ENCODE measurements at places on chromosomes 11 and 22.

- no peak for DNase-seq
Observed at GRCh38 chr22:35586771-35587170, 30.4 kb downstream of the MB start.

GRCh38 chr22:23516304-23516703 lies 63.8 kb downstream of the IGLL1 start:
- no peak for DNase-seq

DNA sequence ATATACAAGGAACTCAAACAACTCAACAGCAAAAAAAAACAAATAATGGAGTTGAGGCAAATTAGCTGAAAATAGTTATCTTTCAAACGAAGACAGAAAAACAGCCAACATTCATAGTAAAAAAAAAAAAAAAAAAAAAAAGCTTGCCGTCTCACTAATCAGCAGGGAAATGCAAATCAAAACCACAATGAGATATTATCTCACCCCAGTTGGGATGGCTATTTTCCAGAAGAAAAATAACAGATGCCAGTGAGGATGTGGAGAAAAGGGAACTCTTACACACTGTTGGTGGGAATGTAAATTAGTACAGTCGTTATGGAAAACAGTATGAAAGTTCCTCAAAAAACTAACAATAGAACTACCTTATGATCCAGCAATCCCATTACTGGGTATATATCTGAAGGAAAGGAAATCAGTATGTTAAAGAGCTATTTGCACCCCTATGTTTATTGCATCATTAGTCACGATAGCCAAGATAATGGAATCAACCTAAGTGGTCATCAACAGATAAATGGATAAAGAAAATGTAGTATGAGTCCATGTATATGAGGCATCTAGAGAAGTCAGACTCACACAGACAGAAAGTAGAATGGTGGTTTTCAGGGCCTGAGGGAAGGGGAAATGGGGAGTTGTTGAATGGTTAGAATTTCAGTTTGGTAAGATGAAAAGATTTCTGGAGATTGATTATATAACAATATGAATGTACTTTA lies 56.0 kb downstream of the USP35 start:
- DNase-seq = no peak

DNA sequence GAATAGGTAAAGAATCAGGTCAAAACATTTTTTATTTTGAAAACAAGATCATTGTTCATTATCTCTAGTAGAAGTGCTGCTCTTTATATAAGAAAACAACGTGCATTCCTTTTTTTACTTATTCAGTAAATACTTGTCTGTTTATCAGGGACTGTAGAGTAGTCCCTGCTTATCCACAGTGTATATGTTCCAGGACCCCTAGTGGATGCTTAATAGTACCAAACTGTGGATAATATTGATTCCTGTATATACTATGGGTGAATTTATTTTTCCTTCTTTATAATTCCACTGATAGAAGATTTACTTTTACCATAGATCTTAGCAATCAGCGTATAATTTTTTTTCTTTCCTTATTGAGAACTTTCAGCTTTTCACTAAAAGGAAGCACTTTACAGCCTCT lies 32.6 kb downstream of the CEP295 start:
- no peak for DNase-seq

DNA sequence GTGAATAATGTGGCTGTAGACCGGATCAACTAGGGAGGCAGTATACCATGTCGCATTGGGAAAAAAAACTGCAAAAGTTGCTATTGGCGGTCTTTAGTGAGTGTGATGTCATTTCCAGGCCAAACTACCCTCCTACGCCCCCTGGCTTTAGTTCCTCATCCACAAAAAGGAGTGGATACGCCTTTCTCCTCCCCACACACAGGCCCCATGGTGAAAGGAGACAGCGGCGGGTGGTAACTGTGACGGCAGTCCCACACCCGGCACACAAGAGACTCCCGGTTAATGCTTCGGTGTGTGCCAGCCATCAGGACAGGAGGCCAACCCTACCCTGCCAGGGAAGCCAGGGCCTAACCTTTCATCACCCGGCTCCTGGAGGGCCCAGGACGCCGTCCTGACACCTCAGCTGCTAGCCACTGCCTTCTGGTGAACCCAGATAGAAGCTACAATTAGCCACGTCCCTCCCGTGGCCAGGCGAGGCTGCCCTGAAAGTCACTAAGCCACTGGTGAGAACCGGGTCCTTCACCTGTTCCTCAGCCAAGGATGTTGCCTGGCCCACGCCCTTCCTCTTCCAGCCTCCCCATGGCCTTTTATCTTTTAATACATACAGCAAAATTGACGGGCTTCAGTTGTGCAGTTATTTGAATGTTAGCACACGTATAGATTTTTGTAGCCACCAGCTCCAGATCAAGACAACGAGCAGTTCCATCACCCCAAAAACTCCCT lies 10.8 kb downstream of the TP53I11 start:
- no peak for DNase-seq

DNA sequence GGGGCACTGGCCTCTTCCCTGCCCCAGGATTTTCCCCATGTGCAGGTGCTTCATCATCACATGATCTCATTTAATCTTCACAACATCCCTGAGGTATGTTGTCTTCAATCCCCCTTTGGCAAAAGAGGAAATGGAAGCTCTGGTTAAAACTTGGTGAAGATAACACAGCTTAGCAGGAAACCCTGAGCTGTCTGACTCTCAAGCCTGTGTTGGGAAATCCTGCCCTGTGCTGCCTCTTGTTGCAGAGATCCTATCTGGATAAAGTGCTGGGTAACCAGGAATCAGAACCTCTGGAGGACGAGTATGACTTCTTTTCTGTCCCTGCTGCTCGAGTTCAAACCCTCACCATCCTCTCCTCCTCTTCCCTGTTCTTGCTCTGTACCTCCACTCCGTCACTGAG lies 13.1 kb upstream of the E2F8 start:
- no peak for DNase-seq

- DNase-seq = no peak
Observed at GRCh38 chr11:69120096-69120875, 35.4 kb upstream of the SMIM38 start.

- no peak for DNase-seq
Observed at GRCh38 chr11:10918275-10918674, 60.4 kb upstream of the ZBED5 start.

DNA sequence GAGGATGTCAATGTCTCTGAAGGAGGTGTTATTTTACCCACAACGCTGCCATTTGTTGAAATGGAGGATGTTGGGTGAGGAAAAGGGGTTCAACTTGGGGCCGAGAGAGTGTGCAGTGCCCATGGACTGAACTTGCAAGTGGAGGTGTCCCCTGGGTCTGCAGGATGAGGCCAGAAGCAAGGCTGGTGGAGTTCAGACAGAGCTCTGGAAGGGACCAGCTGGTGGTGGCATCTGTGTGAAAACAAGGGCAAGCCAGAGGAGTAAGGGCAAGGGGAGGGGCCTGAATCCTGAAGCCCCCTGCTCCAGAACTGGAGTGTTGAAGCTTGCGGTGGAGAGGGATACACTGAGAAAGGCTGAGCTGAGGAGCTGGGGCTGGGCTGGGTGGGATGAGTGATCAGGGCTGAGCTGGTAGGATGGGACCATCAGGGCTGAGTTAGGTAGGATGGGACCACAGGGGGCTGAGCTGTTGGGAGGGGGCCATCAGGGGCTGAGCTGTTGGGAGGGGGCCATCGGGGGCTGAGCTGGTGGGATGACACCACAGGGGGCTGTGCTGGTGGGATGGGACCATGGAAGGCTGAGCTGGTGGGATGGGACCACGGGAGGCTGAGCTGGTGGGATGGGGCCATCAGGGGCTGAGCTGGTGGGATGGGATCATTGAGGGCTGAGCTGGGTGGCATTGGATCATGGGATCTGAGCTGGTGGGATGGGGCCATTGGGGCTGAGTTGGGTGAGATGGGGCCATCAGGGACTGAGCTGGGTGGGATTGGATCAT lies 13.4 kb upstream of the CTSD start:
- no peak for DNase-seq

GRCh38 chr11:907668-908067 lies 2.9 kb downstream of the CHID1 start:
- no peak for DNase-seq

DNA sequence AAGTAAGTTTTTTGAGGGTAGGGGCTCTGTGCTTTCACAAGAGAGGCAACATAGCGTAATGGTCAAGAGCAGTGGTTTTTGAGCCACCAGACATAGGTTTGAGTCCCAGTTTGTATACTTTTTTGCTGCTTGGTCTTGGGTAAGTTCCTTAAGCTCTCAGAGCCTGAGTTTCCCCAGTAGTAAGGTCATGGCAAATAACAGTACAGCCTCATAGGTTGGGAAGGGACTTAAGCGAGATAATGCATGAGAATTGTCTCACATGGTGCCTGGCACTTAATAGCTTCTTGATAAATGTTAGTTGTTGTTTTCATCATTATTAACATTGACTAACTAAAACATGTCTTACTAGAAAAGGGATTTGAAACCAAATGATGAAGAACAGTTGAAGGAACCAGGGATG lies 83.1 kb downstream of the ARFGAP2 start:
- DNase-seq = no peak

DNA sequence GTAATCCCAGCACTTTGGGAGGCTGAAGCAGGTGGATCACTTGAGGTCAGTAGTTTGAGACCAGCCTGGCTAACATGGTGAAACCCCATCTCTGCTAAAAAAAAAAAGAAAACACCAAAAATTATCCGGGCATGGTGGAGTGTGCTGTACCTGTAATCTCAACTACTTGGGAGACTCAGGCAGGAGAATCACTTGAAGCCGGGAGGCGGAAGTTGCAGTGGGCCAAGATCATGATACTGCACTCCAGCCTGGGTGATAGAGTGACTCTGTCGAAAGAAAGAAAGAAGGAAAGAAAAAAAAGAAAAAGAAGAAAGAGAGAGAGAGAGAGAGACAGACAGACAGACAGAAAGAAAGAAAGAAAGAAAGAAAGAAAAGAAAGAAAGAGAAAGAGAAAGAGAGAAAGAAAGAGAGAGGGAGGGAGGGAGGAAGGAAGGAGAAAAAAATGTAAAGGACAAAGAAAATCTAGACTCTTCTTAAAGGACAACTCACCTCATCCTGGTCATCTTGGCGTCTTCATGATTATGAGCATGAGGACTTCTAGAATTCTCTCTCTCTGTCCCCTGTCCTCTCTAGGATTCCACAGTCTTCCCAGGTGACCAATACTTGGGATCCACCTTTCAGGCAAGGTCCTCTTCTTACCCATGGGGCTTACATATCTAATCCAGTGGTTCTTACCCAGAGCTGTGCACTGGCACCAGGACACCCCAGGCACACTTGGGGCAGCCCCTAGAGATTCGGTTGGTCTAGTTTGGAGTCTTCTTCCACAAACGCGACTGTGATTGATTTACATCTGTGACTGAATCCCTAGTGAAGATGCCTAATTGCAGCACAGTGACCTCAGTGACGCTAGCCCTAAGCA lies 120.9 kb downstream of the MED15 start:
- no peak for DNase-seq

GRCh38 chr11:74932169-74932568 lies 16.7 kb downstream of the XRRA1 start:
- DNase-seq = no peak

All from CD4-positive, alpha-beta T cell treated with Interleukin-21 for 1 hour (primary cell).